ENCODE measurements at places on chromosomes 1 and 21. TPM values are rescaled to one million over a fixed set of nuclear protein-coding genes. Genes with fewer than 3 reads are reported as not detected.

Gene RAB4A
- total RNA-seq, result 39.1 TPM

Gene LDLRAD1
- total RNA-seq, result not detected

Gene LCK
- not detected for total RNA-seq

Gene TMEM183A
- total RNA-seq, result 46.3 TPM

Gene HTR1D
- total RNA-seq, result 12.2 TPM

Gene SASS6
- total RNA-seq, result 3.9 TPM

Gene OR2G6
- not detected for total RNA-seq

Gene COPA
- 74.5 TPM for total RNA-seq

Gene LRRC3
- total RNA-seq, result 1.9 TPM

Gene CLDN14
- total RNA-seq, result 0.34 TPM

Gene CHRNB2
- 0.58 TPM for total RNA-seq

Gene ATF3
- 40.7 TPM for total RNA-seq

Gene COL9A2
- total RNA-seq, result 0.34 TPM

Gene HES5
- total RNA-seq, result not detected

Gene TOR1AIP1
- total RNA-seq, result 31.5 TPM

Gene P3R3URF
- total RNA-seq, result not detected

Gene KRTAP11-1
- not detected for total RNA-seq

Gene NIBAN1
- total RNA-seq, result 0.85 TPM

Gene TRIM58
- not detected for total RNA-seq
